Stimulated activated CD4-positive, alpha-beta T cell treated with anti-CD3 and anti-CD28 coated beads, Interleukin-4, amount 100 ng/mL, for 48 hours (primary cell): ENCODE measurements at places on chromosomes 12 and 14.

GRCh38 chr12:44000309-44000952 lies 164.6 kb downstream of the TMEM117 start:
- DNase-seq, result peak; percentile 3

DNA sequence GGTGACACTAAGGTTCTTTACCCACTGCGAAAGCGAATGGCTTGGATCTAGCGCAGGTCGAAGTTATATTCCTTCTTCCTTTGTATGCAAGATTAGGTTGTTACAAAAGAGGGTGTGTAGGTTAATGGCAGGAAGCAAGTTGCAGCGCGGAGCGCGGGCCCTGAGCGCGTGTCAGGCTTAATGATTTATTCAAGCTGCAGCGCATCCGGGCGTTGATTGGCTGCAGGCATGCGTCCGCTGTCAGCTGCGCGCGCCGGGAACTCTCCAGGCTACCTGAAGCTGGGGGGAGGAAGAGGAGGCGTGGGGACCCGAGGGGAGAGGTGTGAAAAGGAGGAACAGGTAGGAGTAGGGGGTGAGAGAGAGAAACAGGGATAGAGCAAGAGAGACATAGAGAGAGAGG lies 7.4 kb downstream of the ASCL1 start:
- no peak for DNase-seq

DNA sequence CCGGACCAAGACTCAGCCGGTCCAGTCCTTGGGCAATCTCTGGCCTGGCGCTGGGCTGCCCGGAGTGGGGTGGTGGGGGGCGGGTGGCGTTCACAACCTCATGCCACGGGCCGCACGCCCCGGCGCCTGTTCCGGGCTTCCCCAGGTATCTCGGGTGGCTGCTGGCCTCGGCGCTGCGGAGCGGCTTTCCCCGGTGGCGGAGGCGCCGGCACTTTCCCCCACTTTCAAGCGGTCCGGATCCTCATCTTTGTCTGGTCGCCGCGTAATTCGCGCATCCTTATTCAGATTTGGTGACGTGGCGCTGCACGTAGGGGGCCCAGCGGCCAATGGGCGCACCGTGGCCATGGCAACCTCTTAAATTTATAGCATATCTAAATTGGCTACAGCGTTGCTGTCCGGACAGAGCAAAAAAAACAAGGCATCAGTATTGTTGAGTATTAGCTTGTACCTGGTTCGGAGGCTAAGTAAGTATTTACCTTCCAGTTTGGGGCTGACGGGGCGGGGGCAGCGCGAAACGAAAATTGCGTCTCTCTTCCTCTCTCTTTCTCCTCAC lies at the start of gene LHX5:
Gene LHX5 (minus strand): TSS at position 253 of the 553 bp plus-strand sequence. CDS start 373 bp downstream, outside the sequence.
- DNase-seq, result no peak

DNA sequence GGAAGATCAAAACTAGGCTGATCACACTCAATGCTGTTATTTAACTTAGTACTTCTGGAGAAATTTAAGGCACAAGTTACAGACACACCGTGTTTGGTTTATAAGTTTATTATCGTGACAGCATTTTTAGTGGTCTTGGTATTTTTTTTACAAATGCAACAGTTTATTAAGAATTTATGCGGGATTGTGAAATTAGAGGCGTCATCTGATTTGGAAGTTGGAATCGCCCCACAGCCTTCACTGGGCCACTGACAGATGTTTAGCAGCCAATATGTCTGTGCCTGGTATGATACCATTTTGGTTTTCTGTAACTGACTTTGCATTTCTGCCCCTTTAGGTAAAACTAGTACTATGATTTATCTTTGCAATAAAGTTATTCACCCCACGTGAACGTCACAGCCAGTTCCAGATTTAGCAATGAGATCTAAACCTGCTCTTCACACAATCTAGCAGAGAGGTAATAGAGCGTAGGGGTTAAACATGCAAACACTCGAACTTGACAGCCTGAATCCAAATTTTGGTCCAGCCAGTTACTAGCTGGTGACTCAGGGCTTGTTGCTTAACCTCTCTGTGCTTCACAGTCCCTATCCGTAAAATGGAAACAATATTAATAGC lies 73.2 kb upstream of the SSTR1 start:
- no peak for DNase-seq

DNA sequence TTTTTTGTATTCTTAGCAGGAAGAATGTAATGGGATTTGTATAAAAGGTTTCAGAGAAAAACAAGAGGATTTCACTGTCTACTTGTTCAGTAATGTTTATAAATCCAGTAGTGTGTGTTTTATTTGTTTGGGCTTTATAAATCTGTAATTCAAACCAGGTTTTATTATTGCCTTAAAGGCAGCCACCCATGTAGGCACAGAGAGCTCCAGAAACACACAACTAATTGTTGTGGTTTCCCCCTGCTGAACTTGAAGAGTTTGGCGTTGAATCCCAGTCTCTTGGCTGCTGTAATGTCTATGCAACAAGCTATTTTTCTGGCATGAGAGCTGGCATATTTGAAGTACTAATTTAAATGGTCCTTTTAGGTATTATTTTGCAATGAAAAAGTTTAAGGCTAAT lies 63.4 kb upstream of the SLCO1C1 start:
- no peak for DNase-seq

DNA sequence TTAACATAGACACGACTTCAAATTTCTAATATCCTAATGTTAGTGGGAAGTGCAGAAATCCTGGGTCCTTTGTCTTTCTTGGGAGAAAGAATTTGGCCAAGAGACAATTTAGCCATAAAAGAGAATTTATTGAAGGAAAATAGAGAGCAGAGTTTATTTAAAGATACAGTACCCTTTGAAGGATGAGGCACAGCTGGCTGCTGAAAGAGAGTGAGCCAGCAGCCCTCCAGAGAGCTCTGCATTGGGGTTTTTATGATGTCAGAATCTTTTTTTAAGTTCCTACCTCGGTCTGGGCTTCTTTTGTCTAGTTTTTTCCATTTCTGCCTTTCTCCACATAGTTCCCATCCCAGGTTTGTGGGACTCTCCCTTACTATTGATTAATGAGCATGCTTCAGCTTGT lies 37.5 kb downstream of the CCER1 start:
- no peak for DNase-seq

DNA sequence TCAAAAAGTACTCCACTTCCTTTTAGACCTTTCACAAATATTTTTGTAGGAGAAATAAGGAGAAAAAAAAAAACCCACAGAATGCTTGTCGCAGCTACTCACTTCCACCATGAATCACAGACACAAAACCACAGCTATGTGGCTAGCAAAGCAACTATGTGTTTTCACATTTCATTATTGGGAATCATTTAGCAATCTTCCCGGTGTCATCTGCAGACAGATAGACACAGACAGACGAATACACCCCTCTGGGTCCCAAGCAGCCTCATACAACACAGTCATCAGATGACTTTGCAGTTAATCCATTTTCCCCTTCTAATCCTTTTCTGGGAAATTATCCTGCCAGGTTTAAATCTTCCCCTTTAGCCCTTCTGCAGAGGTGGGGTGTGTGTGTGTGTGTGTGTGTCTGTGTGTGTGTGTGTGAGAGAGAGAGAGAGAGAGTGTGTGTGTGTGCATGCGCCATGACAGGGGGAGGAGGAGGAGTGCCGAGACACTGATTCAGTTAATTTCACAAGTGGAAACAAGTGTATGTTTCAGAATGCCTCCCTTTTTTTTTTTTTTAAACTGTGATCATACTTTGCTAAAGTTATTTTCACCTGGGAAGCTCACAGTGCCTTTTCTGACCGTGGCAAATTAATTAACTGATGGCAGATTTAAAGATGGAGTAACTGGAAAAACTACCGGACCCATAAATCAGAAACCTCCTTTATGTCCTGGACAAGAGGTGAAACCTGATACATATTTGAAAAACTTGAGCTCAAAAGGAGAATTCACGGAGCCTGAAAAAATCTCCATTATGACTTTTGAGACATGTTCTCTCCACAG lies 39.9 kb downstream of the LTBP2 start:
- no peak for DNase-seq

- DNase-seq, result no peak
Measured at GRCh38 chr12:131002216-131002631, 48.5 kb downstream of the ADGRD1 start.

GRCh38 chr14:75549169-75549568 lies 26.9 kb downstream of the BATF start:
- no peak for DNase-seq

GRCh38 chr14:59787045-59787674 lies 83.4 kb downstream of the RTN1 start:
- no peak for DNase-seq

- no peak for DNase-seq
Measured at GRCh38 chr12:116558280-116559161, 660 bp upstream of the MAP1LC3B2 start.

- no peak for DNase-seq
Measured at GRCh38 chr14:84961637-84962036, 568.3 kb upstream of the FLRT2 start.

DNA sequence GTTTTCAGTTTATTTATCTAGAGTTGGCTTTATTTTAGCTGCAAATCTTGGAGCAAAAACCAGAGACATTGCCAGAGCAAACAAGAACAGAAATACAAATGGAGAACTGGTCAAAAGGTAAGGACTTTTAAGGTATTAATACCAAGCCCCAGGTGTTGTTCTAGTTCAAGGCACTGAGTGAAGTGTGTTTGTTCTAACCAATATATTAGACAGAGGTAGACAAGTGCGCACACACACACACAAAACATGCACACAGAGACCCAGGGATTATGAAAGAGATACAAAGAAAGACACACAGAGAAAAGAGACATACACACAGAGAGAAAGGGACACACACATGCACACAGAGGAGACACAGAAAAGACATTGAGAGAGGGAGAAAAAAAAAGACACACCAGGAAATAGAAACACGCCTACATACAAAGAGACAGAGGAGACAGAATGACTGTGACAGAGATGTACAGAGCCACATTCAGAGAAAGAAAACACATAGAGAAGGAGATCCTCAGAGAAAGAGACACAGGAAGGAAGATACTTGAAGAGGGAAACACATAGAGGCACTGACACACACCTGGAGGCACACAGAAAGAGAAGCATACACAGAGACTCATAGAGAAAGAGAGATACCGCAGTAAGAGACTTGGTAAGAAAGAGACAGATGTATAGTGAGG lies 50.2 kb downstream of the MIPOL1 start:
- DNase-seq, result no peak

GRCh38 chr14:40345334-40345733 lies 913.1 kb upstream of the FBXO33 start:
- no peak for DNase-seq

- no peak for DNase-seq
Measured at GRCh38 chr12:31765931-31766330, 37.1 kb upstream of the AMN1 start.

- DNase-seq, result no peak
Measured at GRCh38 chr14:88533064-88533602, 21.7 kb downstream of the PTPN21 start.

GRCh38 chr12:90974286-90974685 lies 19.3 kb upstream of the CCER1 start:
- DNase-seq, result no peak

DNA sequence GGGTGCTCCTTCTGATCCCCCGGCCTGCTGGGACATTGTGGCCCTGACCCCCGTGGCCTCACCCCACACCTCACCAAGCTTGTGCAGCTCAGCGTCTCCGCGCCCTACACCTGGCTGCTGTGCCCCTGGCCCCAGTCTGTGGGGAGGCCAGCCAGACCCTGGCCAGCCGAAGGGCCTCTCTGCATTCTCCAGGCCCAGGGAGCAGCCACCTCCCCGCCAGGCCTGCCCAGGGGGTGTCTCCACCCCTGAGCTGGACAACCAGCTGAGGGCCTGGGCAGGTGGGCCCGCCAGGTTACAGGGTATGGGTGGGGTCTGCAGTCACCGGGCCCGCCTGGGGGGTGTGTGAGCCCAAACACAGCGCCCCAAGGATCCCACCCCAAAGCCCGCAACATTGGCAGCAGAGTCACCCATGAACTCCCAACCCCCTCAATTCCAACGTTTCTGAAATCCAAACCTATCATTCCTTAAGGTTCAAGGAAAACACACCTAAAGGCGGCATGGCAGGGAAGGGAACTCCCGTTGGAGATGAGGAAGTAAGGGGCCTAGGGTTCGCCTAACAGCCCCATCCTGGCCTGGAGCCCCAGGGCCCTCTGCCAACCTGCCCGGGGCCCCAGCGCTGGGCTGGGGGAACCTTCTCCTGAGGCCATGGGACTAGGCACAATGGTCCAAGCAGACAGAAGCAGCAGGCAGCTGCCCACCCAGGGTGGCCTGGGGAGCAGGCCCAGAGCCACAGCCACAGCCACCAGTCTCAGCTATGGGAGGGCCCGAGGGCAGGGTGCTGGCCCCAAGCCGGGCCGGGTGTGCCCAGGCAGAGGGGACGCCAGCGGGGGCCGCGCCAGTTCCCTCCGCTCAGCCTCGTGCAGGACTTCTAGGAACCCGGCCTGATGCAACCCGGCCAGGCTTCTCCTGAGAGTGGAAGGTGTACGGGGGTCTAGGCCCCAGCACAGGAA lies 8.5 kb downstream of the AKT1 start:
- DNase-seq, result no peak

DNA sequence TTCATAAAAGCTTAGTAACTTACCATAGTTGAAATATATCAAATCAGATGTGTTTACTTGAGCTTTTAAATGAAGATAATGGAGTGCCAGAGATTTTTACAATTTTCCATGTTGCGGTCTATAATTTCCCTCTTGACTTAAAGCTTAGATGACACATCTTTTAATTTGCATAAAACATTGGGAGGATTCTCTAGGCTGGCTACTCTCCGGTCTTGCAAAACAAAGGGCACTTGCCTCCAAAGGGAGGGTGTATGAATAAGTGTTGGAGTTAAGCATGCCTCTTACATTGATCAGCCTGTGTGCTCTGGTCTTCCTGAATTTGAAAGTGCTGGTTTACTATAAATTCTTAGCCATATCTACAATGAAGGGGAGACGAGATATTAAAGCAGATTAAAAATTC lies 336.4 kb upstream of the NAV3 start:
- no peak for DNase-seq

DNA sequence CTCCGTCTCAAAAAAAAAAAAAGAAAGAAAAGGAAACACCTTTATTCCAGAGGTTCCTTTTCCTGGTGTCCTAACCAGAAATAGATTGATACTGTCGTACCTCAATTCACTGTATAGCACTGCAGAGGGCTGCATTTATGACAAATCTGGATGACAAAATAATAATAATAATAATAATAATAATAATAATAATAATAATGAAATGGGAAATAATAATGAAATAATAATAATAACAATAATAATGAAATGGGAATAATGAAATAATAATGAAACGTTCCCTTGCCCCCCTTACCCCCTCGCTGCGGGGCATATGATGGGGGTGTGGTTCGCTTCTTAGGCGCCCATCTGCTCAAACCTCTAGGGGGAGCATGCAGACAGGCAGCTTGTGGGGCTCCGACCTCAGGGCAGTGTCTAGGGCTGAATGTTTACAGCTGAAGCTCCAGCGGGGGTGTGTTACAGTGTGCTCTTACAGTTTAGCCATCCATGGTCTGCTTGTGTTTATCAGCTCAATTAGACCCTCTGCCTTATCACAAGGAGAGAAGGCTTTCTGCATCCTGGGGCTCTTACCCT lies 1088.3 kb upstream of the SEL1L start:
- no peak for DNase-seq

GRCh38 chr12:110279566-110280375 lies 1.3 kb upstream of the ATP2A2 start:
- DNase-seq, result no peak

- no peak for DNase-seq
Measured at GRCh38 chr12:71415336-71416231, 24.0 kb upstream of the LGR5 start.

GRCh38 chr12:84689638-84690037 lies 223.0 kb downstream of the SLC6A15 start:
- DNase-seq, result no peak

- DNase-seq, result no peak
Measured at GRCh38 chr14:37411079-37411735, 183.8 kb downstream of the FOXA1 start.

GRCh38 chr14:105846312-105846711 lies 319.9 kb downstream of the TMEM121 start:
- DNase-seq, result no peak

- DNase-seq, result no peak
Measured at GRCh38 chr12:124915239-124916236, 1.1 kb upstream of the UBC start.
